Naive B cell (primary cell): ENCODE measurements at places on chromosomes 13 and 19. TPM values are rescaled to one million over a fixed set of nuclear protein-coding genes. Genes with fewer than 3 reads are reported as not detected.

Gene LGALS14
- not detected for polyA plus RNA-seq

Gene MEF2B
- polyA plus RNA-seq, result not detected

Gene JAK3
- polyA plus RNA-seq, result 55.1 TPM

Gene ZNF829
- polyA plus RNA-seq, result 4.5 TPM

GRCh38 chr13:39379667-39380655 lies 223.0 kb downstream of the LHFPL6 start:
- no peak for DNase-seq

DNA sequence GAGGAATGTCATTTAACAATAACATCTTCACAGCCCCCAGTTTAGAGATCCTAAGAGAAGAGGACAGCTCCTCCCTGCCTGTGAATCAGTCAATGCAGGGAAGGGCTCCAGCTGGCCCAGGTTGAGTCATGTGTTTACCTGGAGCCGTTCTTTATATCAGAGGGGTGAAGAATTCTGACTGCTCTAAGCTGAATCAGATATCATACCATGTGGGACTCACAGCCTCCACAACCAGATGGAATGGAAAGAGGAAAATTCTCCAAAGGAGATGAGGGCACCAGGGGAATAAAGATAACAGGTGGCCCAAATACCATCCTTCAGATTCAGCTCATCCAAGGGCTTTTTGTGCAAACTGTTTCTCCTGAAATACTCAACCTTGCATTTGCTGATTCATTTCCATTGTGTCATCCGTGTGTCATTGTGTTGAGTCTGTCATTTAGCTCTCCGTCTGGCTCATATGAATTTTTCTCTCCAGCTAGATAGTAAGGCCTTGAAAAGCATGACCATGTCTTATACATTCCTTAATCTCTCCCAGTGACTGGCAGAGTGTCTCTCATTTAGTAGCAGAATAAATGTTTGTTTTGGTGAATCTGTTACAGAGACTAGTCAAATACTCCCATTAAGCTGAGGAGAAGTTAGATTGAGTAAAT lies 217.9 kb downstream of the RFC3 start:
- DNase-seq, result no peak

DNA sequence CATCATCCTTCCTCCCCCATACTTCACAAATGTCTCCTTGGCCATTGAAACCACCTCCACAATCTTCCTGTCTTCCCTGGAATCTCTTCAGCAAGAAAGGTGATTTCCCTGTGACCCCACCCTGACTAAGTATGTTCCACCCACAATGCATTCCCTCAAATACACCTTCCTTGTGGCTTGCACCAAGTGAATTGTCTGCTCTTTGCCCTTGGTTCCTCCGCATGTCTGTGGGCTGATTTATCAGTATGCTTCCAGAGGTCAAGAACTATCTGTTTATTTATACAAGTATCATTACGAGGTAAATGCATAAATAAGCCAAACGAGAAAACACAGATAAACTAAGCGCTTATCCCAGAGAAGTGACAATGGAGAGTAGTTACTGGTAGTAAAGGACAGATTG lies 45.4 kb upstream of the POMP start:
- DNase-seq, result no peak

DNA sequence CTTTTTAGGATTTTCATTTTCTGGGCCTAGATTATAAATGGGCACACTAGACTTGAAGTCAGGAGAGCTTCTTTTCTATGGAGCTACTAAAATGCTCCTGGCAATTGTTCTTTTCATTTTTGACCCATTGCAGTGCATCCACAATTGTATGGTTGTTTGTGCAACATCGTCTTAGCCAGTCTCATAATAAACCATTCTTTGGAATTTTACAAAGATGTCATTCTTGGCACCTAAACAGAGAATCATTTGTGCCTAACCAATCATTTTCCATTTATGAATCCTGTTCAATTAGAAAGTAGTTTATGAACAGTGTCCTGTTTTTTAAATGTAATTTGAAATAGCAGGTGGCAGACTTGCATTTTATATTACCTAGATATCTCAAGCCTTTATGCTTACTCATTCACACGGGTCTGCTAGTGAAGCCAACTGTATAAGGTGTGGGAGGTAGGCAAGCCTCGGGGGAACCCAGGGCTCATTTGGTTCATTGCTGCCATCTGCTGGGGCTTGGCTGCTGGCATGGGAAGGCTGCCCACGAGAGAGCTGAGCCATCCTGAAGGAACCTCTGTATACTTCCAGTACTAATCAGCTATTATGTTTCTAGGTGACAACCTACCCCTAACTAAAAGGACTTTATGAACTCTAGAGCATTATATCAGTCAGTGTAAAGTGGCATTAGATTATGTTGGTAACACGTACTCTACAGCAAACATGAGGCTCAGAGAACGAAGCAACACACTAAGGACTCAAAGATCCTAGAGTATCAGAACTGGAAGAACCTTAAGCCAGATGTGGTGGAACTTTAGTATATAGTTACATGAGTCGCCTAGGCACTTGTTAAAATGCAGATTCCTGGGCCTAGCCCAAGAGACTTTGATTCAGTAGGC lies 60.0 kb downstream of the TPT1 start:
- peak; percentile 21 for DNase-seq
